ENCODE measurements at places on chromosomes 1 and 21. TPM values are rescaled to one million over a fixed set of nuclear protein-coding genes. Genes with fewer than 3 reads are reported as not detected.

The ZMYND12 gene
- not detected for total RNA-seq

The TMEM82 gene
- total RNA-seq: not detected

- DNase-seq: peak; percentile 92
These were observed 112.9 kb downstream of the ZBTB18 start for GRCh38 chr1:244163861-244164510.

- DNase-seq: peak; percentile 24
These were observed 19.0 kb upstream of the PIGV start for GRCh38 chr1:26768755-26769154.

The CLEC20A gene
- not detected for total RNA-seq

The S100A3 gene
- total RNA-seq: 9.0 TPM

The GJC2 gene
- total RNA-seq: 0.17 TPM

DNA sequence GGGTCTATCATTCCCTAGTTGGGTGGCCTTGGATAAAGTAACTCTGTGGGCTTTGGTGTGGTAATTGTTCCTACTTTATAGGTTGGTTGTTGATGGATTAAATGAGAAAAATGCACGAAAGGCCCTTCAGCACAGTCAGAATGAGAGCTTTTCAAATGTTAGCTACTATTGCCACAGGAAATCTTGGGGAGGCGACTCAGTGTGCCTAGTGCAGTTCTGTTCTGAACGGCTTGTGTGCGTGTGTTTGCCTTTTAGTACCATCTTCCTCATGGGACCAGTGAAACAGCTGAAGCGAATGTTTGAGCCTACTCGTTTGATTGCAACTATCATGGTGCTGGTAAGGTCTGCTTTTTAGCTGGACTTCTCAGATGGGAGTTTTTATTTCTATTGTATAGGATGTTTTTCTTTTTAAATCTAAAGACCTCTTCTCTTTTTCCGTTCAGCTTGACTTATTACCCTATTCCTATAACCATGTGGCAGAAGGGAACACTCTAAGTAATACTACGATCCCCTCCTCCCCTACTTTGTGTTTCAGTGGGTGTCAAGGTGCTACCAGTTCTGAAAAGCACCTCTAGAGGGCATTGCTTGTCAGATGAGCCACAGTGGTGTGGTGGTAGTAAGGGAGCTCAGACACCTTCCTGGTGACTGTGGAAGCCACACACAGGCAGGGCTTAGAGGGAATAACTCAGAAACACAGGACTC is 9.2 kb downstream of the SFT2D2 start:
- DNase-seq: peak; percentile 42

- DNase-seq: no peak
These were observed 308.7 kb upstream of the PLXNA2 start for GRCh38 chr1:208552928-208553327.

The PM20D1 gene
- not detected for total RNA-seq

DNA sequence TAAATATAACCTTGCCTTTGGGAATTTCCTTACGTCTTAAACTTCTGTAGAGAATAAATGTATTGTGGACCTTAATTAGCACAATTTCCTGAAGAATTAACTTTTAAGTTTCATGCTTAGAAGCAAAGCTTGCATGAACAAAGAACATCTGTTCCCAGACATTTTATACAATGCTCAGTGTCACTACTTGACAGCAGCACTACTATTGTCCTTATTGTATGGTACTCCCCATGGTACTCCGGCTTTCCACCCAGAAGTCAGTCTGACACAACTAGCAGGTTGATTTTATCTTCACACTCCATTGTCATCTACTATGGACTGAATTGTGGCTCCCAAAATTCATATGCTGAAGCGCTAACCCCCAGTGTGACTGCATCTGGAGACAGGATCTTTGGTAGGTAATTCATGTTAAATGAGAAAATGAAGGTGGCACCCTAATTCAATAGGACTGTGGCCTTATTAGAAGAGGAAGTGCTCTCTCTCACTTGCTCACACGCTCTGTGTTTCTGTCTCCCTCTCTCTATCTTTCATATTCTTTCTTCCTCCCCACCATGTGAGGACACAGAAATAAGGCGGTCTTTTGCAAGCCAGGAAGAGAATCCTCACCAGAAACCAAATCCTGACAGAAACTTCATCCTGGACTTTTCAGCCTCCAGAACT is 10.7 kb upstream of the OR2B11 start:
- no peak for DNase-seq

The ANGPTL7 gene
- not detected for total RNA-seq

DNA sequence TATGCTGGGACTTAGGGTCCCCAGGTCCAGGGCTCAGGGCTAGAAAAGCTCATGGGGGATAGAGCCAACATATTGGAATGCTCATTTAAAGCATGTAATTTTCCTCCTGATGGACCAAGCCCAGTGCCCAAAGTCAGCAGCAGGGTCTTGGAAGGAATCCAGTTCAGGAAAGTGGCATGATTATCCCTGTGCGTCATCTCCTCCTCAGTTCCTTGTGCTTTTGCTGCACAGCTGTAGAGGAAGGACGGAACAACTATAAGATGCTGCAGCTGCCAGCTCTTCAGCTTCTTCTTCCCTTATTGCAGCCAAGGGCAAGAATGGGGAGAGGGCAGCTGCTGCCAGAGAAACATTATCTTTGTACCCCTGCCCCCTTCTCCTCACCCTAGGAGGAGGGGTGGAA is 58.4 kb downstream of the OVGP1 start:
- DNase-seq: peak; percentile 49

The GPR25 gene
- total RNA-seq: not detected

The LCE1C gene
- not detected for total RNA-seq

The TTC22 gene
- total RNA-seq: not detected

DNA sequence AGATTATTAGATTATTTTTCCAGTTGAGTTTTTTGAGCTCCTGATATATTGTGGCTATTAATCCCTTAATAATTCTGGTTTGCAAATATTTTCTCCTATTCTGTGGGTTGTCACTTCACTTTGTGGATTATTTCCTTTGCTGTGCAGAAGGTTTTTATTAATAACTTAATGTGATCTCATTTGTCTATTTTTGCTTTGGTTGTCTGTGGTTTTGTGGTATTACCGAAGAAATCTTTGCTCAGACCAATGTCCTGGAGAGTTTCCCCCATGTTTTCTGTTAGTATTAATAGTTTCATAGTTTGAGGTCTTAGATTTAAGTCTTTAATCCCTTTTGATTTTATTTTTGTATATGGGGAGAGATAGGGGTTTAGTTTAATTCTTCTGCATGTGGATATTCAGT is 7.1 kb upstream of the TBX19 start:
- no peak for DNase-seq

The RSRP1 gene
- 50.6 TPM for total RNA-seq
